ENCODE measurements at places on chromosomes 1 and 21.

DNA sequence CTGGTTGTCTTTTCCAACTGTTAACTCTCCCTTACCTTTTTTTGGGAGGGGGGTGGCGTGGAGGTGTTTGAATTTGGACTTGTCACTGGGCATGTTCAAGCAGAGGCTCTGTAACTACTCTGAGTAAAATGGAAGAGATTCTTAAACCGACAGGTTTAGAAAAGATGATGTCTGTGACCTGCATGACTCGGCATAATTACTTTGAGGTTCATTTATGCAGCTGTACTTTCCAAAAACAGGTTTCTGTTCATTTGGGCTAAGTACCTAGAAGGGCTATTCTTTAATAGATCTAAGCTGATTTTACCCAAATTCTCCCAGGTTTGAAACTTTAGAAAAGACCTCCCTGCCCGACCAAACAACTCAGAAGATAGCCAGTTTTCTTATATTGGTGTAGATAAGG is 80.3 kb downstream of the SLC35A3 start:
- DNase-seq, result no peak

DNA sequence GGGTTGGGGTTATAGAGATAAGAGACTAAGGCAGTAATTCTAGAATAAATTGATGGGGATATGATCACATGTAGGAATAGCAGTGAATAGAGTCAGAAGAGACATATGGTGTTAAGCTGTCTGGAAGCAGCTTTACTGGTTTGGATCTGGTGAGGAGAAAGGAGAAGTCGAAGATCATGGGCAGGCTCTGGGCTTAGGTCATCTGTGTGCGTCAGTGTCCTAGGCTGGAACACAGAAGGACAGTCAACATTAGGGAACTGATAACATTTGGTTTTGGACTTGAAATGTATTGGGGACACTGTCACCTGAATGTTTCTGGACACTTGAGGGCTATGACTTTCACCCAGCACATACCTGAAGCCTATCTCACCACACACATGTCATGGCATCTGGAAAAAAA is 13.9 kb upstream of the GRIK1 start:
- DNase-seq, result no peak

DNA sequence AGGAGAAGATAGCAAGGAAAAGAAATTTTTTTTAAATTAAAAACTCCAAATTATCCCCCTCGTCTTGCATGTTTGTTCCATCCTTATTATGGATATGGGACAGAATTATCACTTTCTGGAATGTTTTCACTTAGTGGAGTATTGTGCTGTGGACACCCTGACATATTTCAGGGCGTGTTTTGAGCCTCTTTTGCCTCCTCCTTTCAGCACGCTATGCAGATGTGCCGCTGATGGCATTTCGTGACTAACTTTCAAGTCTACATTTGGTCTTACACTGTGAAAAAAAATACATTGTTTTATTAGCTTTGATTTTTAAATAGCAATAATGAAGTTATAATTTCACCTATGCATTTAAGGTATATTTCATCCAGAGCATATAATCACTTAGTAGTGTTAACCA is 738.7 kb downstream of the LTN1 start:
- DNase-seq, result peak; percentile 52

GRCh38 chr1:200245473-200245872 is 164.4 kb downstream of the ZNF281 start:
- peak; percentile 53 for DNase-seq

- DNase-seq, result no peak
Observed at GRCh38 chr1:156157506-156157905, 4.1 kb downstream of the SEMA4A start.

- DNase-seq, result no peak
Observed at GRCh38 chr1:64956733-64957441, 9.5 kb downstream of the JAK1 start.

DNA sequence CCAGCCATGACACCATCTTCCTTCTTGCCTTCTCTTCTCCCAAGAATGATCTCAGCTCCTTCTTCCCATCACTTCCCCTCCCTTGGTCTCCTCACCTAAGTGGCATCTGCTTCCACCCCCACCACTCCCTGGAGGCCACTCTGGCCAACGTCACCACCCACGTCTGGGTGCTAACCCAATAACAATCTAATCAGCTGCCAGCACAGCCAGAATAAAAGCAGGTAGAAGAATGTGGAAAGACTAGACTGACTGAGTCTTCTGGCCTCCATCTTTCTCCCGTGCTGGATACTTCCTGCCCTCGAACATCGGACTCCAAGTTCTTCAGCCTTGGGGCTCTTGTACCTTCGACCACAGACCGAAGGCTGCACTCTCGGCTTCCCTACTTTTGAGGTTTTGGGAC is 245.3 kb upstream of the CSF3R start:
- DNase-seq, result no peak

- DNase-seq, result no peak
Observed at GRCh38 chr1:160363951-160364735, 2.7 kb upstream of the NHLH1 start.

GRCh38 chr21:14058566-14058965 is 152.2 kb downstream of the LIPI start:
- no peak for DNase-seq

DNA sequence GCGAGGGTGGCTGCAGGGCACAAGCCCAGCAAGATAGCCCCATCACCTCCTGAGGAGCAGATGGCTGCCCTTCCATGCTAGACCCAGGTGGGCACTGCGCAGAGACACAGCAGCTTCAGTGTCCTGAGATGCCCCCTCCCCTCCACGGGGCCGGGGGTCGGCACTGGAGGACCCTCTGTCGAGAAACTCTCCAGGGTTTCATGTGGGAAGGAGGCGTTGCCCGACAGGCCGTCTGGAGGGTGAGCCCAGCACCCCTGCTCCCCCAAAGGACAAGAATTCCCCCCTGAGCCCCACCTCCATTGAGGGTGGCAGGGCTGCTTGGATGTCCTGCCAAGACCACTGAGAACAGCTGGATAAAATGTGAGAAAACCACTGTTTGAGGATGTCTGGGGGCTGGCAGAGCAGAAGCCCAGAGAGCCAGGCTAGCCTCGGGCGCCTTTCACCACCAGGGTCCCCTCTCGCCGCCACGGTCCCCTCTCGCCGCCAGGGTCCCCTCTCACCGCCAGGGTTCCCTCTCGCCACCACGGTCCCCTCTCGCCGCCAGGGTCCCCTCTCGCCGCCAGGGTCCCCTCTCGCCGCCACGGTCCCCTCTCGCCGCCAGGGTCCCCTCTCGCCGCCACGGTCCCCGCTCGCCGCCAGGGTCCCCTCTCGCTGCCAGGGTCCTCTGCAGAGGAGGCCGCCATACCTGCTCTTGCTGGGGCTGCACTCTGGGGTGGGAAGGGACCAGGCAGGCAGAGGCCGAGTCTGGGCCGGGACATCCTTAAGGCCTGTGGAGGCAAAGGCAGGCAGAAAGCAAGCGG is 44.2 kb downstream of the SLC19A1 start:
- DNase-seq, result no peak

DNA sequence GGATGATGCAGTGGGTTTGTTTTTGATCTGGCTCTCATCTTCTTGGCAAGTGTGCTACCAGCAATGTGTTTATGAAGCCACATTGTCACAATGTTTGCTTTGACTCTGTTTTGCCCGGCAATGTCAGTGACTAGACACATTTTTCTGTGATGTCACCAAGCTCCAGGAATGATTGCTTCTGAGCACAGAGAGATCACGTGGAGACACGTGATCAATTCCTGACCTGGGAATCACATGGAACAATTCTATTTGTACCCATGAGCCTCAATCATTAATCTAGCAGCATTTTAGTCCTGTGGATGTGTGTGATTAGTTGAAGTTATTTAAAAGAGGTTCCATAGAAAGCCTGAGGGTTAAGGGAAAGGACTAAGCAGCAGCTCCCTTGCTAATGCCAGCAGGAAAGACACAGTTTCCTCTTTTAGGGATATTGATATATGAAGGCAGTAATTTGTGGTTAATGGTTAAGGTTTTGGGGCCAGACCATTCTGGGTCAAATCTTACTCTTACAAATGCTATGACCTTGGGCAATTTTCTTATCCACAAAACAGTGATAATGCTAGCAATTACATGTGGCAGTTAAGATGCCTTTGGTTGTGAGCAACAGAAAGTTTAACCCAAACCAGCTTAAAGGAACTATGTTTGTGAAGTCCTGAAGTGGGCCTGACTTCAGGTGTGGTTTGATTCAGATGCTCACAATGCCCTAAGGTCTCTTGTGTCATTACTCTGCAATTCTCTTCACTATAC is 59.0 kb downstream of the FASLG start:
- no peak for DNase-seq

DNA sequence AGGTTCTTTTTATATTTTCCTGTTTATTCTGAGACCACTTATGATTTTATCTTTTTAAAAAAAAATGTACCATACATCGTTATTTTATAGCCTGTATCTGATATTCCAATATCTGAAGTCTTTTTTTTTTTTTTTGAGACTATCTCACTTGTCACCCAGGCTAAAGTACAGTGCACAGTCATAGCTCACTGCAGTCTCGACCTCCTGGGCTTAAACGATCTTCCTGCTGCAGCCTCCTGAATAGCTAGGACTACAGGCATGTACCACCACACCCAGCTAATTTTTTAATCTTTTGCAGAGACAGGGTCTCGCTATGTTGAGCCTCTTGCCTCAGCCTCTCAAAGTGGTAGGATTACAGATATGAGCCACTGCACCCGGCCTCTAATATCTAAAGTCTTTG is 25.1 kb downstream of the BCAR3 start:
- DNase-seq, result no peak
